ENCODE measurements at places on chromosomes 13 and 19.

DNA sequence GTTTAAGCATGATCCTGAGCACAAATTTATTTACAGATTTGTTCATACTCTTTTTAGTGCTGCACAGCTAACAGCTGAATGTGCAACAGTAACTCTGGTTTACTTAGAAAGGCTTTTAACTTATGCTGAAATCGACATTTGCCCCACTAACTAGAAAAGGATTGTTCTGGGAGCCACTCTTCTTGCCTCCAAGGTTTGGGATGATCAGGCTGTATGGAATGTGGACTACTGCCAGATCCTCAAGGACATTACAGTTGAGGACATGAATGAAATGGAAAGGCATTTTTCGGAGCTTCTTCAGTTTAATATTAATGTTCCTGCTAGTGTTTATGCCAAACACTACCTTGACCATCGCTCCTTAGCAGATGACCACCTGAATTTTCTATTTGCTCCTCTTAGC lies 16.0 kb downstream of the ZNF100 start:
- peak; percentile 7 for DNase-seq

DNA sequence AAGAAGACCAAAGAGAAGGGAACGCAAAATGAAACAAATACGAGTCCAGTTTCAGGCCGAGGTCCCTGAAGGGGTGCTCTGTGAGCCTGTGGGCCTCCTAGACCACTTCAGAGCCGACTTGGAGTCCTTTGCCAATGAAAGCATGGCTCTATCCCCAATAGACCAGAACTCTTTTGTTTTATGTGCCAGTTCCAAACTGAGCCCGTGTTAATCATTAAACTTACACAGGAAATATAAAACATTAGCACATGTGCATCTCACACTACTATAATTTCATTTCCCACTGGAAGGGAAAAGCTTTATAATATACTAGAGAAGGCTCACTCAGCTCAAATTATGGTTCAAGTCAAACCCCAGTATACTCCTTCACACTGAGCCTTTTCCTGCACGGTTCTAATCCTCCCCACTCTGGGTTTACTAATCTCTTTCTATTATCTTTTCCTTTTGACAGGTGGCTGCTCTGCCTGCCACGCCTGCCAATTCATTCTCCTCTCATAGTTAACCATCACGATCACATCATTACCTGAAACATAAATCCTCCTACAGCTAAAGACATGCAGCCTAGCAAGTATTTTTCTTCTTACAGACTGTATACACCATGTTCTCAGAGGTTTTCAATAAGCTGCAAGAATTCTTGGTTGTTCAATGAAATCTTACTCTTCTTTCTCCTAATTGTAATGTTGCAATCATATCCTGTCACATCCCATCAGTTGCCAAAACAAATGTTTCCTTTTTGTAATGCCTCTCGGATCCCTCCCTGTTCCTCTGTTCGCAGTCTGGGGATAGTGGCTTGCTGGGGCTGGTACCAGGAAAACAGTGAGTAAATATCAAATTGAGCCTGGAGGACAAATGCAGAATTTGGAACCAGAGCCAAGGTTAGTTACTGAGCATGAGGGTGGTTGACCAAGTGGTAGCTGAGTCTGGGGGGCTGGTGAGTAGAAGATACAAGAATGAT lies 18.8 kb upstream of the WASF3 start:
- DNase-seq, result no peak

DNA sequence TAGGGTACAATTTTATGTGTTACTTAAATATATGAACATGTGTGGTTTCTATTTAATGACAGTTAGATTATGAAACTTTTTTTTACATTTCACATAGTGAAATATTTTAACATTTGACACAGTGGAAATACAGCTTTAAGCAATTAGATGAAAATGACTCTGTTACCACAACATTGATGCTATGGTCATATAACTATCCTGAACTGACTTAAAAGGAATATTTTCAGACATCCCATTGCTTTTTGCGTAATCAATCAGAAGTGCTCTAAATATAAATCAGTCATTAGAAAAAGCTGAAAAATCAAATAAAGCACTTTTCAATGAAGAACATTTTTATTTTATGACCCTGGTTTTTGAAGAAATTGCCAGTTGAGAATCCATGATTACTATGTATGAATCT lies 80.3 kb downstream of the UFM1 start:
- DNase-seq, result no peak

DNA sequence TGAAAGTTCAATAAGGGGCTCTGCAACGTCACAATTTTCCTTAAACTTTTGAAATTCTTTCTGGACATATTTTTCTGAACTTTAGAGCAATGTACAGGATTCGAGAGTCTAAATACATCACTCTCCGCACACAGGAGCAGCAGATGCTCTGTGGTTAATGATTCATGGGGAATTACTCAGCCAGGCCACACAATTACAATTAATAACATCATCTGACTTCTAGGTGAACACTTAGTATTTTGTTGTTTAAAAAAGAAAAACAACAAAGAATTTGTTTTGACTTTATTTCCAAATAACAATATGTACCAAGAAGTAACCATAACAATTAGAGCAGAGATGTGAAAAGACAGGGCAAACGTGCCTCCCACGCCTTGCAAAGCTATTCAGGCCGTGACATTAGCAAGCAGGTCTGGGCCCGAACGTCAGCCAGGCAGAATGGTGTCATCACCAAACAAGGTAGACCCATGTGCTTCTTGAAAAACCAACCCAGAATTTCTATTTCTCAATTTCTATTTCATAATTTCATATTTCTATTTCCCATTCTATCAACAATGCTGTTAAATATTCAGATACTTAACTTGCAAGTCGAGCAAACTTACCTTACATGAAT lies 236.3 kb downstream of the COL4A1 start:
- DNase-seq, result peak; percentile 35

- DNase-seq, result no peak
These were observed 147.6 kb upstream of the RXFP2 start for GRCh38 chr13:31591642-31592233.

DNA sequence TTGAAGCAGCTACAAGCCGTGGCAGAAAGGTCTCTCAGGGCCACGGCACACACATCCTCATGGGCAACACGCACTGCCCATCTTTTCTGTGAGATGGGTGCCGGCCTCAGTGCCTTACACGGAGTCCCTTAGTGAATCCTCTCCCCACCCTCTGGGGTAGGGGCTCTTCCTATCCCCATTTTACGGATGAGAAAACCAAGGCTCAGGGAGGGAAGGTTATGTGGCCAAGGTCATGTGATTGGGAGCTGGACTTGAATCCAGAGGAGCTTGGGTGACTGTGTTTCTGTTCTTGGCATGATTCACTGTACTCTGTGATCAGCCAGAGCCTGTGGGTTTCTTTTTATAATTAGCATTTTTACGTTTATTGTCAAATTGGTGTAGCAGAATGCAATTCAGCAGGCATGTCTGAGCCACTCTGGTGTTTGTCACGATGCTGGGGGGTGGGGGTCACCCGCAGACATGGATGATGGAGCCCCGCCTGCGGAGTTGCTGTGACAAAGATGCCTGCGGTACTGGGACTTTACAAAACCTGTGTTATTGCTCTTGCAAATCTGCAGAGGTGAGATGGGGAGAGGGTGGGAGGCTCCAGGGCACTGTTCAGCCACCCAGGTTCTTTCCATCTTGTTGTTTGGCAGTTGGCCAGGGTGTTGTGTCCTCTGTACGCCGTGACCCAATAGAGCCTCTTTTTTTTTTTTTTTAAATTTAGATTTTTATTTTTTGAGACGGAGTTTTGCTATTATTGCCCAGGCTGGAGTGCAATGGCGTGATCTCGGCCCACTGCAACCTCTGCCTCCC lies 4.5 kb downstream of the SCN1B start:
- no peak for DNase-seq

- no peak for DNase-seq
These were observed 9.8 kb upstream of the USPL1 start for GRCh38 chr13:30607908-30608307.

DNA sequence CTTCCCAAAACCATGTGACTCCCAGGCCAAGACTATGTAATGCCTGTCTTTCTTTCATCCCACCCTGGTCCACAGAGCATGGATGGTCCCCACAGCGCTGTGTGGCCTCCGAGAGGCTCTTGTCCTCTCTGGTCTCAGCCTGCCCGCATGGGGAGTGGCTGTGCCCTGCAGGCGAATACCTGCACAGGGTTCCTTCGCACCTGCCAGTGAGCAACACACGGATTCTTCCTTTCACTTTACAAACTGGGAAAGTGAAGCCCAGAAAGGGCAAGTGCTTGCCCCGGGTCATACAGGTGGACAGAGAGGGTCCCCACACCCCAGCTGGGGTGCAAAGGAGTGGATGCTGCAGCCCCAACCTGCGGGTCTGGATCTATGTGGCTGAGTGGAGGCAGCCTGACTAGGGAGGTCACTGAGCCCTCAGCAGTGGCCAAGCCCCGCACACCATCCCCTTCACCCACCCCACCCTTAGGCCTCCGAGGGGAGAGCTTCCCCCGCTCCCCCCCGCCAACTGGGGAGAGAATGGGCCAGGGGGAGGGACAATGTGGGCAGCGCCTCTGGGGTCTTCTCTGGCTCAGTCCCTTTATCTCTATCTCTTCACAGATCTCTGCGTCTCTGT lies 747 bp upstream of the MARK4 start:
- no peak for DNase-seq

- no peak for DNase-seq
These were observed 26.9 kb upstream of the RNF17 start for GRCh38 chr13:24737042-24737441.

DNA sequence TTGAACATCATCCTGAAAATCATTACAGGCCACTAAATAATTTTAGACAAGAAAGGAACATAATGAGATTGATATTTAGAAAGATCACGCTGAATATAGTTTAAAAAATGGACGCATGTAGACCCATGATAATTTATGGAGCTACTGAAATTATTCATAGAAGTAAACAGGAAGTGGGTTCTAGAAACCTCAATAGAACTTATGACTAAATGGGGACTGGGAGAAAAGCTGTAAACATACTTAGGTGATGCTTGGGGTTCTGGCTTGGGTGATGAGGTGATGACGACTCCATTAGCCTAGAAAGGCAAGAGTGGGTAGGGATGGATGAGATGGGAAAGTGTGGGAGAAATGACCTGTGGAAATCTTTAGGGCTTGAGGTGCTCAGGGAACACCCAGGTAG lies 484.0 kb downstream of the MYO16 start:
- no peak for DNase-seq
